ENCODE measurements at places on chromosomes 2 and 18.

- DNase-seq: no peak
Observed at GRCh38 chr2:144701259-144701658, 181.3 kb upstream of the ZEB2 start.

DNA sequence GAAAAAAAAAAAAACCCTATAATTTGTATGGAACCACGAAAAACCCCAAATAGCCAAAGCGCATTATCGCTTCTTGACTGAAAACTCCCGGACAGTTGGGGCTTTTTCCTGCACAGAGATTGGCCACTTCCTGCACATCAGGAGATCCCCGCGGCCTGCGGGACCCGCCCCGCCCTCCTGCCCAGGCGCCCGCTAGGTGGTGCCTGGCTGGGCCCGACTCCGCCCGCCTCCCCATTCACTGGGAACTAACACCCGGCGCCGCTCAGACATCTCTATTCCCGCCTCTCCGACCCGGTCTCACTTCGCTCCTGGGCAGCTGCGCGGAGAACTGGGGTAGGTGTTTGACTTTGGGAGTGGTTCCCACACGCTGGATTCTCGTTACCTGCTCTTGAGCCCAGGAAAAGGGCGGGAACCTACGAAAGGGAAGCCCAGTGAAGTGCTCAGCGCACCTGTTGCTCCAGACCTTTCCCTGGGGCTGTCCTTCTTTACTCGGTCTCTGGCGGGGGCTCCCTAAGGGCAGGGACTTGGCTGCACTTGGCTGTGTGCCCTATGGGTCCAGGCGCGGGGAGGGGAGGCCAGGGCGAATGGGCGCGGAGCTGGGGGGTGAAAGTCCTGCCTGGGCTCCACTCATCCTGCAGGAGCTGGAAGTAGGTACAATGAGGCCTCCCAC, at the start of gene HMSD:
Gene HMSD (plus strand): TSS at position 234 of the 670 bp plus-strand sequence. CDS start 4,155 bp downstream, outside the sequence.
- DNase-seq: no peak

DNA sequence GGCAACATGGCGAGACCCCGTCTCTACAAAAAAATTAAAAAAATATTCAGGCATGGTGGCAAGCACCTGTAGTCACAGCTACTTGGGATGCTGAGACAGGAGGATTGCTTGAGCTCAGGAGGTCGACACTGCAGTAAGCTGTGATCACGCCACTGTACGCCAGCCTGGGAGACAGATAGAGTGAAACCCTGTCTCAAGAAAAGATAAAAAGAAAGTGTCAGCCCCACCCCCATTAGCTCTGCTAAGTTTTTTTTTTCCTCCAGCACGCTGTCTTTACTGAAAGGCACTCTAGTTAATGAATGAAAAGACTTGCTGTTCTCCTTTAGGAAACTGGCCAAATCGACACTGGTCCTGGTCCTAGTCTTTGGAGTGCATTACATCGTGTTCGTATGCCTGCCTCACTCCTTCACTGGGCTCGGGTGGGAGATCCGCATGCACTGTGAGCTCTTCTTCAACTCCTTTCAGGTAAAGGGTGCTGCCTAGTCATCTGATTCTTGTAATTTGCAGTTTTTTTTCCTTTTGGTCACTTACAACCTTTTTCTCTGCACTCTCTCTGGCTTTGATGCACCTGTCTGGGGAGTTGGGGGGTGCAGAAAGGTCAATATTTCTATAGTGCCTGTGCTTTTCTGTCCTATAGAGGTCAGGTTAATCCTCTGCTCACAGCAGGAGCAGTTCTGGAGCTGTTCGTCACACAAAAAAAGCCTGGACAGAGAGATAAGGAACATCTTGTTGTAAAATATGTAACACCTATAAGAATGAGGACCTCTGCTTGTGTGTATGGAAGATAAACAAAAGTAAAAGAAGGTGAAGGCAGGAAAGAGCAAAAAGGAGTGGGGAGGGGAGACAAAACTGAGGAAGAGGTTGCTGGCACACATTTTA, 82.3 kb downstream of the PTH2R start:
- no peak for DNase-seq

DNA sequence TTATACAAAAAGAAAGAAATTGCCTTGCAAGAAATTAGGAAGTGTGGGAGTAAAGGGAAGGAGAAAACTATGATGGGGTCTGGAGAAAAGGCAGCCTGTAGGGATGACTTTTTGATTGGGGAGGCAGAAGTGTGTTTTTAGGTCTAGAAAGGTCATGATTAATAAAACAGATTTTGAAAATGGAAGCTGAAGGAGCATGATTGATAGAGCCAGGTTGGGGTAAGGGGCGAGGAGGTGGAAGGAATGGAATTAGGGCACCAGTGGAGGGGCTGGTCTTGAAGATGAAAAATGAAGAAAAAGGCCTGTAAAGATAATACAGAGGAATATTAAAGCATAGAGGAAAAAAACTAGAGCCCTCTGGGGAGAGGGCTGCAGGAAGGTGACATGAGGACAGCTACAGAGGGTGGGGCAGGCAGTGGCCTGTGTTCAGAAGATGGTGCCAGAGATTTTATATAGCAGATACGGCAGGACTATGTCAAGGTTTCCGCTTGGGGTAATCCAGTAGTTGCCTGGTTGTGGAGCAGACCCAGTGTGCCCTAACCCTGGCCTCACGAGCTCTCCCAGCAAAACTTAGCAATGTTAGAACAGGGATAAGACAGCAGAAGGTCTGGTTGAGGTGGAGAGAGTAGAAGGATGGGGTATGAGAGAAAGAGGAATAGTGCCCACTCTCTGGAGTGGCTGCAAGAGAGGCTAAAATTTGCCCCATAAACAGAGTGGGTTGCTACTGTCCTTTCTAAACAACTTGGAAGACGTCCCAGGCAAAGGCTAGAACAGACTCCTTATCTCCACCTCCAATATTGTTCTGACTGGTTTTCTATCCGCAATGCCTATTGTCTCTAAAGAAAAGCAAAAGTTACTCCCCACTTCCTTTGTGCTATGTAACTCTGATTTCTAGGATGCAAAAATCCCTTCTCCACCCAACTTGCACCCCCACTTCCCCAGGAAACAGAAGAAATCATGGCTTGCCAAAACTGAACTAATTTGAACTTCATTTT, 287.3 kb downstream of the AGPS start:
- DNase-seq: no peak

- no peak for DNase-seq
Observed at GRCh38 chr2:15492773-15493325, 68.3 kb downstream of the NBAS start.
